Umbilical cord (tissue), 2 donors: ENCODE measurements at places on chromosomes 2 and 18.

DNA sequence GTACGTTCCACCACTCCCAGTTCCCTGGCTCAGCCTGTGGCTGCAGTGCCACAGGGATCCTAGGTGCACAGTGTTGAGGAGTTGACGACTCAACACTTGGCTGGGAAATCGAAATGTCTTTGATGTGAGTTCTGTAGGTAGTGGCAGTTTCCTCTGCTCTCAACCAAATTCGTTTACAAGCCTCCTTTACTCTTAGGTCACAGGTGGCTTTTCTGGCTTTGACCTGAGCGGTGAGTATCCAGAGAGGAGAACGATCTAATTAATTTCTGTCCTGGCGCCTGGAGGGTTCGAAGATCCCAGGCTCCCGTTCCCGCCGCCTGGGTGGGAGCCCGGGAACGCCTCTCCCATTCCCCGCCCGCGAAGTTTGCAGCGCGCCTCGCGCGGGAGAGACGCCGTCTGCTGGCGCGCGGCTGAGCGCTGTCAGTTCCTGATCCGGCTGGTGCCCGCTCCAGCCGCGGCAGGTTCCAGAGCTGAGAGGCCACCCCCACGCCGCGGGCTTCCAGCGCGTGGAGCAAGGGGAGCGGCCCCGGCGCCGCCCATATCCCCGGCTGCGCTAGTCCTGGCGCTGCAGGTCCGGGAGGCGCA is at the start of gene LAMA3:
Gene LAMA3 (plus strand): TSS at position 423 of the 585 bp plus-strand sequence. CDS start 231 bp downstream, outside the sequence.
- DNase-seq, result peak; percentile 47

DNA sequence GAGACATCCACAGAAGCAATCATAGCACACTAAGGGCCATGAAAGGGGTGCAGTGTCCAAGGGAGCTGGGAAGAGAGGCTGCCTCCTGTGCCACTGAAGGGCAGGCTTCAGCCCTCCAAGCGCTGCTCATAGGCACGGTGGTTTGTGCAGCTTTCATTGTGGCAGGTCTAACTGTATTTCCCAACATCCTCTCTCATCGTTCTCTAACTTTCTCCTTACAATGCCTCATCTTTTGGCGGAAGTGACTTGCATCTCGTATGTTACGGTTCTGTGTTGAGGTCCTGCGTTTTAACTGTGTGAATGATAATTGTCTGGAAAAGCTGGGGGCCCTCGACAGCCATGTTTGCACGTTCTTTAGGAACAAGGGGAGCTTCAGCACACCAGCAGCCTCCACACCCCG is 213.9 kb downstream of the GBX2 start:
- no peak for DNase-seq

GRCh38 chr2:193240752-193241151 is 1046.0 kb upstream of the TMEFF2 start:
- DNase-seq, result no peak

DNA sequence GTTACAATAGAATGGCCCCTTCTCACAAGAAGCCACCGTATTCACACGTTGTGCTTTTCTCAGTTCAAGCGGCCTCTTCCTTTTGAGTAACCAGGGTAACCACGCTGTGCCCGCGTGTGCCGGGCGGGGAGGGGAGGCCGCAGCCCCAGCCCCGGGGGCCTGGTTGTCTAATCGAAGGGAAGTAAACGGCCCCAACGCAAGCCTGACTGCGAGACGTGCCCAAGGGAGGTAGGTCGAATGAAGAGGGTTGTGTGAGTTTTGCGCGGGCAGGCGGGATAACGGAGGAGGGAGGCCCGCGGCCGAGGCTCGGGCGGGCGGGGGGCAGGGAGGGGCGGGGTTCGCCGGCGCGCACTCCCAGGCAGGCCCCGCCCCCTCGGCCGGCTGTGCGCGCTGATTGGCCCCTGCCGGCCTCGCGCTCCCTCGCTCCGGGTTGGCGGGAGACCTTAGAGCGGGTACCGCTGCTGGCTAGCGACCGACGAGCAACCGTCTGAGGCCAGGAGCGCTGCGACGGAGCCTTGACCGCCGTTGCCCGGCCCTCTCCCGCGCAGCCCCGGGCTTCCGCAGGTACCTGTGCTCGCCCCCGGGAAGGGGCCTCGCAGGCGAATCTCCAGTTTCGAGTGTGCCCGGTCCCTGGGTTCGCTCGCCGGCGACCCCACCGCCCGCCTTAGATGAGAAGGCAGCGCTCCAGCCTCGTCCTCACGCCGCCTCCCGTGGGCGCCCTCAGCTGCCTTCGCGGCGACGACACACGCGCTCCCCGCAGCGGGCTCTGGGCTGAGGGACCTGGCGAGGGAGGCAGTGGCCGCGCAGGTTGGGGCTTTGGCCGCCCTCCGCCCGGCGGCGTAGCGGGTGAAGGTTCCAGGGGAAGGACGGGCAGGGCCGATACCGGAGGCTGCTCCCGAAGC is at the start of gene SPDYA:
Gene SPDYA (plus strand): TSS at position 451 of the 902 bp plus-strand sequence. CDS start 5,181 bp downstream, outside the sequence.
- peak; percentile 72 for DNase-seq

GRCh38 chr2:175167076-175167791 is 769 bp downstream of the ATF2 start:
- peak; percentile 52 for DNase-seq

GRCh38 chr2:135050132-135050531 is 2.0 kb upstream of the RAB3GAP1 start:
- no peak for DNase-seq

- no peak for DNase-seq
Observed at GRCh38 chr2:127584516-127585033, 49.1 kb downstream of the MYO7B start.

GRCh38 chr18:7958081-7958896 is 391.2 kb downstream of the PTPRM start:
- no peak for DNase-seq

GRCh38 chr2:66239655-66240054 is 195.3 kb upstream of the MEIS1 start:
- no peak for DNase-seq

DNA sequence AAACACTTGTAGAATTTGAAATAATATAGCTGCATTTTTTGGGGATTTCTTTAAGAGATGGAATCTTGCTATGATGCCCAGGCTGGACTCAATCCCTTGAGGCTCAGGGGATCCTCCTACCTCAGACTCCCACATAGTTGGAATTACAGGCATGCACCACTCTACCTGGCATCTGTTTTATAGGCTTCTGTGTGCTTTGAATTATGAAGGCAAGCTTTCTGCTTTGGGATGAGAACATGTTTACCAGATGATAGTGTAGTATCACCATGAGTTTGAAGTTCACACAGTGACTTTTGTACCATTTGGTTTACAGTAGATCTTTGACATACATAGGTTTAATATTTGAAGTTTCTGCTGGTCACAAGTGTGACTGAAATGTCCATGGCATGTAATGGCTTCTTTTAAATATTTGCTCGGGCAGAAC is 10.7 kb downstream of the CNOT11 start:
- DNase-seq, result no peak

GRCh38 chr2:44692821-44693220 is 248.7 kb upstream of the SIX3 start:
- DNase-seq, result no peak

DNA sequence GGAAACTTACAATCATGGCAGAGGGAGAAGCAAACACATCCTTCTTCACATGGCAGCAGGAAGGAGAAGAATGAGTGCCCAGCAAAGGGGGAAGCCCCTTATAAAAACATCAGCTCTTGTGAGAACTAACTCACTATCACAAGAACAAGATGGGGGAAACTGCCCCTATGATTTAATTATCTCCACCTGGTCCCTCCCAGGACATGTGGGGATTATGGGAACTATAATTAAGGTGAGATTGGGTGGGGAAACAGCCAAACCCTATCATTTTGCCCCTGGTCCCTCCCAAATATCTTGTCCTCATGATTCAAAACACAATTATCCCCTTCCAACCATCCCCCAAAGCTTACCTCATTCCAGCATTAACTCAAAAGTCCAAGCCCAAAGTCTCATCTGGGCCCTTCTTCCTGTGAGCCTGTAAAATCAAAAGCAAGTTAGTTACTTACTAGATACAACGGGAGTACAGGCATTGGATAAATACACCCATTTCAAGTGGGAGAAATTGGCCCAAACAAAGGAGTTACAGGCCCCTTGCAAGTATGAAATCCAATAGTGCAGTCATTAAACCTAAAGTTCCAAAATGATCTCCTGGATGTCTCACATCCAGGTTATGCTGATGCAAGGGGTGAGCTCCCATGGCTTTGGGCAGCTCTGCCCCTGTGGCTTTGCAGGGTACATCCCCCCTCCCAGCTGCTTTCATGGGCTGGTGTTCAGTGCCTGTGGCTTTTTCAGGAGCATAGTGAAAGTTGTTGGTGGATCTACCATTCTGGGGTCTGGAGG is 122.3 kb downstream of the MYCN start:
- no peak for DNase-seq

GRCh38 chr2:63983986-63984605 is 35.1 kb downstream of the VPS54 start:
- DNase-seq, result no peak

DNA sequence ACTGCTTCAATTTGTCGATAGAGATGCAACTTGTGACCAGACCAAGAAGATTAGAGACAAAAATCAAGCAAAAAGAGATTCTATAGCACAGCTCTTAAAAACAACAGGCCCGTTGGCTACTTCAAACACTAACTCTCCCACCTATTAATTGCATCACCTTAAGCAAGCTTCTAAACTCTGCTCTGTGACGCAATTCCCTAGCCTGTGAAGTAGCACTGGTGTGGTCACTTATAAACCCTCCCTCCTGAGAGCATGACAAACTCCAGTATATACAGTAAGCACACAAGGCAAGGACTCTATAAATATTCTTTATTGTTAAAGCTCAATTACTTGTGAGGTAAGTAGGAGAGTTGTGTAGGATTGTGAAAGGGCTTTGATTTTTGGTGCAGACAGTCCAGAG is 72.3 kb downstream of the CMPK2 start:
- peak; percentile 27 for DNase-seq

- no peak for DNase-seq
Observed at GRCh38 chr2:60311524-60311923, 241.9 kb downstream of the BCL11A start.

DNA sequence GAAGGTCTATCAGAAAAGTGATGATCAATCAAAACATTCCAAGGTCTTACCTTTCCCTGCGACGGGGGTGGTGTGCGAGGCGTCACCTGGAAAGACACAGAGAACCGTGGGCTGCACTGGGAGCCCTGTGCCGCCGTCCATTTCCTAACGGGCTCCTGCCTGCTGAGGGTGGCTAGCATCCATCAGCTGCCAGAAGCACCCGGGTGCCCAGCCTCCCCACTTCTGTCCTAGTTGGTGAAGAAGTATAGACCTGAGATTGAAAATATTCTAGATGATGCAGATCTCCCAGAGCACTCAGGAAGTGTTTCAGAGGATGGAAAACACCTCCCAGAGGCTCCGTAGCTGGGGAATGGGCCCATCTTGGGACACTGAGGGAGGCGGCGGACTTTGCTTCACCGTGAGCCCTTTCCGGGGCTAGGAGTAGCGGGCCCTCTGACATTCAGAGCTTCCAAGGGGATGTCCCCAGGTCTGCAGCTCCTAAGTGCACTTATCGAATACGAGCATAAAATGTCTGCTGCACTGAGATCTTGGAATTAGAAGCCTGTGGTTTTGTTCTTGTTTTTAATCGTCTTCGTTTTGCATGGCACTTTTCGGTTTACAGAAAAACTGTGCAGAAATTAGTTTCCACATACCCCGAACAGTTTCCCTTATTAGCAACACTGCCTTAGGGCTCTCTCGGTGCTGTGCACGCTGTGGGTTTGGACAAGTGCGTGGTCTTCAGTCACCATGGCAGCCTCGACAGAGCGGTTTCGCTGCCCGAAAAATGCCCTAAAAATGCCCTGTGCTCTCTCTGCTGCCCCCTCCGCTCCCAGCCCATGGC is 143.5 kb downstream of the MBP start:
- DNase-seq, result no peak

DNA sequence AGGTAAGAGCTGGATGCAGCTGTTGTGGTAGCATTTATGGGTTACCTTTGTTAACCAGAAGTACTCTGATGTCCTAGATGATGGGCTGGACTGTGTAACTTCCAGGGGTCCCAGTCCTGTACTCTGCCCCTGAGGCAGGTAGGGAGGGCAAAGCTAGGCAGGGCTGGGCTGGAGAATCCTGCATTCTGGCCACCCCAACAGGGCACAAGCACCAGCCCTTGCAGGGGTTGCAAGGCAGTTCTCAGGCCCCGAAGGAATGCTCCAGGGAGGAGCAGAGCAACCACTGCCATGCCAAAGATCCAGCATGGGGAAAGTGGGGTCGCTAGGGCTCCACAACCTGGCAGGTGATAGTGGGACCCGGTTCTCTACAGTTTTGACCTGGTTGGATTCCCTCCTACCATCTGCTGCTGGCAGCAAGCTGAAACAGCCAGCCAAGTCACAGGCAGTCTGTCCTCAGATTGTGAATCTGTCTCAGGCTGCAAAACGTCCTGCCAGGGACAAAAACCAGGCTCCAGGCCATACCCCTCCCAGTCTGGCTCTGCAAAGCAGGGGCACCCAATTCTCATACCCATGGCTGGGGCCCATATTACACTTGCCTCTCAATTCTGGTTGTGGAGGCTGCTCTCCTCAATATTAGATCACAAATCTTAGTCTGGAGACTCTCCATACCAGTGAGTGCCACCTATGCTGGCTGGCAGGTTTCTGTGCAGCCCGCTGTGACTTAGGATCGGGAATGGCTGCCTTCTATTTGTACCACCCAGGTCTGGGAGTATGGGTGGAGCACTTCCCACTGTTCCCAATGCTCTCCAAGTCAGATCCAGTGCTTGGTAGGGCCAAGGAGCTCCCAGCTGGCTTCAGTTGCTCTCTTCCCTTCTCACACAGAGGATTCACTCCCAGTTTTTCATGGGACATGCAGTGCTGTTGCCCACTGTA is 61.1 kb downstream of the SMCHD1 start:
- DNase-seq, result no peak

DNA sequence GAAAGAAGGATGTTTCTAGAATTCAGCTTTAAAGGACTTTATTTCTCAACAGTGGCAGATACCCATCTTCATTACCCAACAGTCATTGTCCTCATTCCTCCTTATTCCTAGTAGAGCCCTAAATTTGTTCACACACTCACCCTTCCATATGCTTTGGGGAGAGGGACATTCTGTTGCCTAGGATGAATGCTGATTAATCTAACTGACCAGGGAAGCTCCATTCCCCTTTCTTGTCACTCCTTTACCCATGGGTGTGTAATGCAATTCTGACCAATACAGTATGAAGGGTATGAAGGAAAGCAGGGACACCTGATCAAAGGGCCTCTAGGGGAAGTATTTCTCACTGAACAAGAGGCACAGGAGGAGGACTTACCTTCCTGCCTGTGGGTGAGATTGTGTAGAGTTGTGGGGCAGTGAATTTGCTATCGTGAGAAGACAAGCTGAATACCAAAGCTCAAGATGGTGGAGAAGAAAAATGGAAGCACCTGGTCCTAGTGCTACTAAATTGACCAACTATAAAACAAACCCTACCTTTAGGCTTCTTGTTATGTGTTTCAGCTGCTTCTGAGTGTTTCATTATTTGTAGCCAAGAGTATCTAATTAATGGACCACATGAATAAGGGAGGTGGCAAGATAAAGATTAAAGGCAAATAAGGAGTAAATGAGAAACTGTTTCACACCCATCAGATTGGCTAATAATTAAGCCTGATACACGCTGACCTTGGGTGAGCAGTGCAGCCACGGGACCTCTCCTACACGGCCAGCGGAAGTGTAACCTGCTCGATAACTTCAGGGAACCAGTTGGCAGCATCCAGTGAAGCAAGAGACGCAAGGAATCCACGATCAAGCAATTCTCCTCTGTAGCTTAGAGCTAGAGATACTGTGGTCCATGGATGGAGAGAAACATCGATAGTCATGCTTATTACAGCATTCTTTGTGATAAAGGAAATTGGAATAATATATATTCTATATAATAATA is 202.3 kb downstream of the MYCN start:
- DNase-seq, result no peak
